ENCODE measurements at places on chromosomes 12 and 14.

DNA sequence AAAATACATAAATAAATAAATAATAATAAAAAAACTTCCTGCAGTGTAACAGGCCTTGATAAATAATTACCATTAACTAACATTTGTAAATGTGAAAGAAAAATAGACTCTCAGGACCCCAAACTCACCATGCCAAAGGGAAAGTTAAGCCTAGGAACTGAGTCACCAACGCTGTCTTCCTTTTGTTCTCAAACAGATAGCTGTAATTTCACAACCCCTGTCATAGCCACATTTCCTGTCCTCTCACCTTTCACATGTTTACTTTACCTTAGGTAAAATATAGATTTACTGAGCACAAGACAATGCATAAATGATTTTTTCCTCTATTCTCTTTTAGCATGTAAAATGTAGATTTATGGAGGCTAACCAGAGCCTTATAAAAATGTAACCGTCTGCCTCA lies 35.9 kb upstream of the CHST11 start:
- no peak for DNase-seq

- DNase-seq = no peak
These were observed 7.4 kb downstream of the CLEC14A start for GRCh38 chr14:38248321-38249028.

DNA sequence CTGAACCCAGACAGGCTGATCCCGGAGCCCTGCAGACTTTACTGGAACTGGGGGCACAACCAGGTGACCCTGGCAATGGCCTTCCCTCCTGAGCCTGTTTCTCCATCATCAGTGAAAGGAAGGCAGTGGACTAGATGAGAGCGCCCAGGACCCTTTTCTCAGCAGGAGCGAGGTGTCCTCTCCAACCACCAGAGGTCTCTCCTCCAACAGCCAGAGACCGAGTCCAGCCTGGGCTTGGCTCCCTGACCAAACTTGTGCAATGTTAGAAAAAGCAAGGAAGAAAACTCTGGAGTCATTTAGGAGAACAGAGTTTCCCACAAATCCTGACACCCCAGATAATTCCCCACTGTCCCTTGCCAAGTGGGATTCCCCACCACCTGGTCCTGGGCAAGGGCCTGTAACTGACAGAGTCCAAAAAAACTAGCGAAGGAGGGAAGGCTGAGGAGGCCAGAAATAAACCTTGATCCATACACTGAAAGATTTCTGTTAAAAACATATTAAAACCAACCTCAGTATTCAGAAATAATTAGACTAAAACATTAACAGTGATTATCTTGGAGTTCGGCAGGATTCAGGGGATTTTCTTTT lies 9.0 kb downstream of the RPS6KL1 start:
- no peak for DNase-seq

GRCh38 chr14:51871846-51872245 lies 11.4 kb downstream of the GNG2 start:
- DNase-seq = no peak

- DNase-seq = no peak
These were observed 23.8 kb downstream of the MAP3K9 start for GRCh38 chr14:70785556-70785955.

DNA sequence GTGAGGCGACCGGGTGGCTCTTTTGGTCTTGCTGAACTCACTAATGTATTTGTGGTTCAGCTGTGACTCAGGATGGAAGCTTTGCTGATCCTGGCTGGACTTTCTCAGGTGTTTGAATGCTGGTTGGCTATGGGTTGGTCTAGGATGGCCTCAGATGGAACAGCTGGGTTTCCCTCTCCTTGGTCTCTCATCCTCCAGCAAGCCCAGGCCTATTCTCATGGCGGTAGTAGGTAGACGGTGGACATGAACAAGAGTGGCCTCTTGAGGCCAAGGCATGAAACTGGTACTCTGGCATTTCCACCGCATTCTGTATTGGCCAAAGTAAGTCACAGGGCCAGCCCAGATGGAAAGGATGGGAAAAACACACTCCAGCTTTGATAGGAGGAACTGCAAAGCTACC lies 11.8 kb upstream of the POLR3B start:
- no peak for DNase-seq

DNA sequence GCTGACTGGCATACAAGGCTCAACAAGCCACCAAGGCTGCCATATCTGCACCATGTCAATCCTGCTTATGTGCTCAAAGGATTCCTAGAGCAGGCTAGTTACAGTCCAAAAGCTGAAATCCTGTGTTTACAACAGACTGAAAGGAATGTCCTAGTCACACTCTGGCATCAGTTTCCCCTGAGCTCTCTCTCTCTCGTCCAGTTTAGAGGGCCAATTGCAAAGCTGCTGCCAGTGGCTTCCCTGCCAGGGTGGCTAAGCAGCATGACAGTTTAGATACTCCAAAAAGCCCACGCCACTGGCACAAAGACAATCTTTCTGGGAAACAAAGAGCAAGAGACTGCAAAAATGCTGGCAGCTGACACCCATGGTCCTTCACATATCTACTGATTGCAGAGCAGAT lies 392.1 kb downstream of the RPS29 start:
- no peak for DNase-seq

DNA sequence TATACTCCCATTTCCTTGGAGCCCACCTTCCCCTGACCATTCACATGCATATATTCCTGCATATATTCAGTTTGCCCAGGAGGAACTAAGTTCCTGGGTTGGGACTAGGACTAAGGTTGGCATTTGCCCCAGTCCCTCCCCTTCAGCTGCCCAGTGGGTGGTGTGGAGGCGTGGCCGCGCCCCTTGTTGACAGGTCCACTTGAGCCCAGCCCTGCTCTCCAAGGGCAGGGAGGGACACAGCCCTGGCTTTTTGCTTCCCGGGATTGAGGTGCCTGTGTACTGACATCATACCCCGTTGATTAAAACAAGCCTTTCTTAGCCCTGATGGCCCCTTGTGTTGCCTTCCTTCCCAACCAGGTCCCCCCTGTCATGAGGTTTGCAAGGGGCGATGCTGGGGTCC lies 7.3 kb downstream of the ERBB3 start:
- no peak for DNase-seq

DNA sequence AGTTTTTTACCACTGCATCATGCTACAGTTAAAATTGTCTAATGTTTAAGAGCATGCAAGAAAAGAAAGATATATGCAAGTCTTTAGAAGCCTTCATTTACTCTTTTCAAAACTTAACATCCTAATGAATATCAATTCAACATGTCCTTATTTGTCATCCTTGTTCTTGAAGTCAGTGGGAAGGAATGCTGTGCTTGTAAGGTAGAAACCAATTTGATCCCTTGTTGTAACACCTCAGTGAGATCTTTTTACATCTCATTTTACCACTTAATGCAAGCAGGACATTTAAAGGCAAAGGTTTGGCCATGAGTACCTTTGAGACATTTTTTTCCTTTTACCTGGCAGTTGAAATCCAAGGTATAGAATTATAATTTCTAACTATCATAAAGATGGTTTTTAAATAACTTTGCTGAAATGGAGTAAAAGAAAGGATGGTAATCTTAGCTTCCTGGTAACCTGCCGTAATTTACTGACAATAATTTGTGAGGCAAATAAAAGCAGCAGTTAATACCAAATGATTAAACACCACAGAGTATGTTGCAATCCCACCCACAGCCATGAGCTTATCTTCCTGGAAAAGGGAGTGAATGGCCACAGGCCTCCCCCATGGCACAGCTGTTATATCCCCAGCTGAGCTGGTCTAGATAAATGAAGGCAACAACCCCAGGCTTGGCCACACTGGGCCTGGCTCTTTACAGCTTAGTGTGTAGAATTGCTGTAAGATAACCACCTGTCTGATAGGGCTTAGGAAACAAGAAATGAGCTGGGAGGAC lies 33.2 kb upstream of the STRN3 start:
- DNase-seq = no peak

GRCh38 chr12:130956456-130957303 lies 3.0 kb downstream of the ADGRD1 start:
- no peak for DNase-seq

DNA sequence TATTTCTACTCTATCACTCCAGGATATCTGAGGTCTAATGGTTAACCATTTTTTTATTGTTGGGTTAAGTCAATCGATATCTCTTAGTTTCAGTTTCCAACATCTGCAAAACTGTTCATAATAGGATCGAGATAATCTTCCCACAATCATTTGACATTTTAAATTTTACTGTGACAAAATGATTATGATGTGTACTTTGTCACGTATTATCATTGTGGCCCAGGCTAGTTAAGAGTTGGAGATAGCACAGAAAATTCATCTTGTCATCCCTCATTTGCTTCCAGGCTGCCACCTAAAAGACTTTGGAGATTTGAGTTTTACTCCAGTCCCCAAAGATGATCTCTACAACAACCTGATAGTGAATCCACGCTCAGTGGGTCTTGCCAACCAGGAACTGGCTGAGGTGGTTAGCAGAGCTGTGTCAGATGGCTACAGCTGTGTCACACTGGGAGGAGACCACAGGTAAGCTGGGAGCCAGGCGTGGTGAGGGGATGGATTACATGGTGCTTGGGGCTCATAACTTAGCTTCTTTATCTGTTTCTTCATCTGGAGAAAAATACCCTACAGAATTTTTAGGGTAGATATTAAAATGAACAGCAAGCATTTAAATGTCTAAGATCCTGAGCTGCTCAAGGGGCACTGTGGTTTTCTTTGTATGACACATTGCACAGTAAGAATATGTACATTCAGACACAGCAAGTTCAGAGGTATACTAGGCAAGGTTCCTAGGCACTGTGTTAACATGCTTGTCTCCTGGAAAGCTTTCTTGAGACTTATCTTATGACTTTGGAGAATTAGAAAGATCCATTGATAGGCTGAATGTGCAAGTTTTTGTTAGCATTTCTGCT lies 22.4 kb downstream of the ARG2 start:
- no peak for DNase-seq

DNA sequence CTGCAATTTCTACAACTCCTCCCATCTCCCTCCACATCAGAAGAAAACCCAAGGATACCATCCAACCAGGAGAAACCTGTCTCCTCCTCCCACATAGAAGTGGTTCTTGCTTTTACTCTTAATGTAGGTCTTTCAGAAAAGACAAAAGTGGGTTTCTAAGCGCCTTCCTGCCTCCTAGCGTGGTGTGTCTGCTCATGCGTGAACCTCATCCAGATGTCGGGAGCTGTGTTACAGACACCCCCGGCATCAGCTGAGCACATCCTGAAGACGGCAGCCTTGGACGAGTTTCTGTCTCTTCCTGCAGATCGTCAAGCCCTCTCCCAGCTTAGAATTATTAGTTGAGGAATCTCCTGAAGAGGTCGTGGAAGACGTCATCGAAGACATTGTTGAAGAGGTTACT lies 9.5 kb downstream of the LRRC43 start:
- DNase-seq = no peak

- no peak for DNase-seq
These were observed 145.8 kb downstream of the SLC8A3 start for GRCh38 chr14:70043001-70043400.

- no peak for DNase-seq
These were observed 68.5 kb upstream of the LGR5 start for GRCh38 chr12:71371122-71371521.

GRCh38 chr12:66188584-66189485 lies at the start of gene IRAK3:
TSS of gene IRAK3 (plus strand) at chr12:66189214. CDS start at chr12:66189300, 86 bp downstream.
- DNase-seq = no peak

GRCh38 chr14:61533513-61534255 lies 161.6 kb upstream of the HIF1A start:
- DNase-seq = no peak

GRCh38 chr12:104903648-104904423 lies 54.3 kb downstream of the SLC41A2 start:
- no peak for DNase-seq

DNA sequence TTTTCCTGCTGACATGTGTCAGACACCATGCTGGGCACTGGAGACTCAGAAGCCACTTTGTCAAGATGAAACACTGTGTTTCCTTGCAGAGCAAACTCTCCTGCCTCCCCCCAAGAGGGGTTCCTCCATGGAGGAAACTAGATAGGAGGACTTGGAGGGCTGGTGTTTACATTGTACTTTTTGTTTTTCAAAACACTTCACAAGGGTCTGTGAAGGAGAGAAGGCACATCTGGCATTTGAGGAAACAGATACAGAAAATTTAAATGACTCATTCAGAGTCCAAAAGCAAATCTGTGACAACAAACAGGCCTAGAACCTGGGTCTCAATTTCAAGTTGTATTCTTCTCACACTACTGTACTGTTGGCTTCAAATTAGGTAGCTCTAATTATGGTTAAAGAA lies 6.7 kb upstream of the CDKL1 start:
- DNase-seq = no peak

DNA sequence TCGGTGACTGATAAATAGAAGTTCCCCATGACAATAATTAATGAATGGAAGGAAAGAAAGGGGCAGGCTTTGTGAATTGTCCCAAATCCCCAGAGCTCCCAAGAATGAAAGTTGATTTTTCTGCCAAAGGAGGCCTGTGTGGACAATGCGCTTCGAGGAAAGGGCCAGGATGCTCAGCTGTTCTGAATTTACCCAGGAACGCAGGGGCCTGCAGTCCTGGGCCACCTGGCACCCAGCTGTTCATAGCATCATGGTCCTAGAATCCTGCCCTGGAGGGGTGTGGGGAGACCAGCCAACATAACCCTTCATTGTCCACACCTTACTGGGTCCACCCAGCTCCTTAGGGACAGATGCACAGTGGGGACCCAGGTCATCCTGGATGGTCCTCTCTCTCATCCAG lies 587.5 kb downstream of the BCL11B start:
- no peak for DNase-seq

GRCh38 chr12:39772821-39773259 lies 153.2 kb upstream of the ABCD2 start:
- DNase-seq = no peak

- DNase-seq = no peak
These were observed 97.4 kb downstream of the RFLNA start for GRCh38 chr12:124392271-124392666.

DNA sequence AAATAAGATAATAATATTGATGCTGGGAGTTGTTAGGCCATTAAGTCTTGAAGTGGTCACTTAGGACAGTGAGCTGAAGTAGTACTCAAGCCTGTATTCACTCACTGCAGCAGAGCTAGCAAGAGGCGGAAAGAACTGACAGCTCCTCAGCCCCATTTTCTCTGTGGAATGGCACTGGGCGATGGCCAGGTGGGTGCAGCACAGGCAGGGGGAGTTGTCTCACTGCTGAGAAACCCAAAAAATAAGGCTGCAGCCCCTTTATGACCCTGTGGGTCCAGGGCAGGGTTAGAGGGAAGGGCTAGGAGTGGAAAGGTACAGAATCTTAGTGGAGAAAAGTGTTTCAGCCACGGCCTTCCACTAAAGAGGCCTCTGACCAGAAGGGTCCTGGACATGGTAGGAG lies 35.5 kb downstream of the PDZRN4 start:
- DNase-seq = no peak

- DNase-seq = no peak
These were observed 19.1 kb downstream of the RPAP3 start for GRCh38 chr12:47686645-47687240.

- DNase-seq = no peak
These were observed 460.7 kb downstream of the NOVA1 start for GRCh38 chr14:26137161-26137560.

GRCh38 chr14:36284971-36285595 lies 35.4 kb downstream of the MBIP start:
- no peak for DNase-seq
